ENCODE measurements at places on chromosomes 6 and 20.

DNA sequence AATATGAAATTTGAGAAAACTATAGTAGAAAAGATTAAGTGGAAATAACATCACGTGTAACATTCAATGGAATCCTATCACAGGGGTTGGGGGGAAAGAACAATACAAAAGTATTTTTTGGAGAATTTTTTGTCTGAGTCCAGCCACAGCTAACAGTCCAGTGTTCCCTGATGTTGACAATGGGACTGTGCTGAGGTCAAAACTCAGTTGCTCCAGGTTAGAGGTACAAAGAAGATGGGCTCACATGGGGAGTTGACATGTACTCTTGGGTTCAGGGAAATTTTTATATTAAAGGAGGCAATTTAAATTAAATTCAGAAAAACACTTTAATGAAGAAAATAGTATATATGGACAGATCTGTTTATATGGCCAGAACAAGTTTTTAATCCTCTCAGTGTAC lies 995 bp downstream of the MYCT1 start:
- DNase-seq = no peak

GRCh38 chr20:38300438-38300837 lies 3.5 kb upstream of the BPI start:
- DNase-seq = no peak

- DNase-seq = no peak
These were observed 19.1 kb downstream of the TFAP2B start for GRCh38 chr6:50837589-50838445.

DNA sequence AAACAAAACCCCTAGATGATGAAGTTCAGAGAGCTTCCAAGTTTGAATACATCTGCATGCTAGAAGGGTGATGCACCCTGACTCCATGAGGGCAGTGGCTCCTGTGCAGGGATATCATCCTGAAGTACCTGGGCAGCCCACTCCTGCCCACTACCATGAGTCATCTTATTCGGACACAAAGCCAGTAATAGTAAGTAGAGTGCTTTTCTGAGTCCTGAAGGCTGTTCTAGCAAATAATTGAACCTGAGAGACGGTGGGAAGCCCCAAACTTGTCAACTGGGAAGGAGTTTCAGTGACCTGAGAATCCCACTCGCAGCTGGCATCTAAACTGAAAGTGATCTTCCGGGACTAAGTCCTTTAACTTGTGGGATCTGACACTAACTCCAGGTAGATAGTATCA lies 152.9 kb upstream of the COL21A1 start:
- no peak for DNase-seq

- no peak for DNase-seq
These were observed 189.7 kb downstream of the PACRG start for GRCh38 chr6:162917506-162917905.

- no peak for DNase-seq
These were observed 74.6 kb downstream of the ZNF133 start for GRCh38 chr20:18362916-18363315.
